ENCODE measurements at places on chromosomes 6 and 20.
A peak's percentile ranks its signal among the peaks of the same experiment; 100 is the strongest.

DNA sequence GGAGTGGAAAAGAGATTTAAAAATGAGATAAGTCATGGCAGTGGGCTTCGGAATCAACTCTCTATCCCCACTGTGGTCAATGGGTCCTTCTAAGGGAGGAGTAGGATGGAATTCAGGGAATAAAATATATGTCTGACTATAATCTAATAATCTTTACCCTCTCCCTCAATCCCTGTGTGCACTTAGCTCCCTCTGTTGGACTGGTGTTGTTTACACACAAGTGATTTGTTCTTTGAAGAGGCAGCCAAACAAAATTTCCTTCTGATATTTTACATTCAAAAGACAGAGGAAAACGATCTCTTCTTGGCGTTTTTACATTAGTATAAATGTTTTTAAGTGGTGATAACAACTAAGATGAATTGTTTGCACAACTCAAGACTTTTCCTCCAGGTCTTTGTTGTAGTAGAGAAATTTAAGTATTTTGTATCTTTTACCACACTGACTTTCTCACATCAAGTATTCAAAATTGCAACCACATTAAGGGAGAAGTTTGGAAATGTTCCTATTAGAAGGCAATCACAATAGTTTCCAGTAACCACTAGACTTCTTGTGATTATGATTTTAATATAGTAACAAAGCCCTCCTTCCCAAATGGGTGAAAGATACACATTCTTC, 317.8 kb downstream of the CENPW start:
- peak; percentile 76 for DNase-seq

DNA sequence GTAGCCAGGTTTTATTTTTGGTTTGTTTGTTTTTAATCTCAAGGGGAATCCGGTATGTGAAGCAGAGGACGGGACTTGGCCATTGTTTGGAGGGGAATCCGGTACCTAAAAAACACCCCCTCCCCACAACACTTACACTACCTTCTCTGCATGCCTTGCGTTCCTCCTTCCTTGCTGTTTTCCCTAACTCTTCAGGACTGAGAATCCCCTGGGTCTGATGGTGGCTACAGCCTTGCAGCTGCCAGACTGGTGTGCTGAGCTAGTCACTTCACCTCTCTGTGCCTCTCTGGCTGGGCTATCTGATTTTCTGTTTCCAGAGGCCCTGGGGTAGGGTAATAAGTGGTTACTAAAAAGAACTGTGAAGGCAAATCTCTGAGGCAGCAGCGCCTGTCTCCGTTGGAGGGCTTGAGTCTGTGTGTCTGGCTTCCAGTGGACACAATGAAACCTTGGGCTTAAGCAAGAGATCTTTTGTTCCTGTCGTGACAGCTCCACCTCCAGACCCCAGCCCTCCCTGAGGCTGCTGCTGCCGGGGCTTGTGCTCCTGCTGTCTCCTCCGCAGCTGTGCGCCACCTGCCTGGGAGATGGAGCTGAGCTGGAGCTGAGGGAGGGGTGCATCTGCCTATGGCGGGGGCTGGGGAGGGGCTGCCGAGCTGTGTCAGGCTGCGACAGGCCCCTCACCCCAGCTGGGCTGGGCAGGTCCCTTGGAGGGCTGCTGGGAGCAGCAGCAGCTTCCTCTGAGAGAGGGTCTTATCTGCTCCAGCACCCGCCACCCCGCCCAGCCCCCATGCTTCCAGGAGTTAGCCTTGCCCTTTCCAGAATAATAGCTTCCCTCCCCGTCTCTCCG, 65.8 kb upstream of the CCDC167 start:
- DNase-seq = no peak

GRCh38 chr6:170403451-170403850, 96.9 kb downstream of the FAM120B start:
- DNase-seq = peak; percentile 57

DNA sequence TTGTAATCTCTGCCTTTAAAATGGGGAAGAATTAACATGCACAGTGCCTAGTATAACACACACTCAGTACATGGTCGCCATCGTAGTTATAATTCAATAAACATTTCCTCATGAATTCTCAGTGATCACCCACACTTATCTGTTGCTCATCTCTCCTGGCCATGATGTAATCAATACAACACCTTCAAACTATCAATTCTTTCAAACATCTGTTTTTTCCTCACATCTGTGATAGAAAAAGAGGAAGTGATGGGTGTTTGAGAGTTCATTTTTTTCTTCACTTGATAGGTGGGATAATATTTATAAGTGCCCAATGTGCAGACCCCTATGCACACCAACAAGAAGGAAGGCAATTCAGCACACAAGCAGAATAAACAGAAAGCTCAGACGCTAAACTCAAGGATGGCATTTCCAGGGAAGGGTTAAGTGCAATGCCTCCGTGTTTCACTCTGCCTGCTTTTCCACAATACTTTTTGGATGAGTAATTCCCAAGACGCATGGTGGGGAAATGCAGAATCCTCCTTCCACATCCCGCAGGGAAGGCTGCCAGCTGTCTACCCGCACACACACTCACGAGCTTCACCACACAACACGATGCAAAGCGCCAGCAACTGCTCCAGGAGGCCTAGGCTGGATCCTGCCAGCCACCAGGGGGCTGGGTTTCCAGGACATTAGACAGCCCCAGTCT, 100.3 kb downstream of the GMPR start:
- peak; percentile 96 for DNase-seq

DNA sequence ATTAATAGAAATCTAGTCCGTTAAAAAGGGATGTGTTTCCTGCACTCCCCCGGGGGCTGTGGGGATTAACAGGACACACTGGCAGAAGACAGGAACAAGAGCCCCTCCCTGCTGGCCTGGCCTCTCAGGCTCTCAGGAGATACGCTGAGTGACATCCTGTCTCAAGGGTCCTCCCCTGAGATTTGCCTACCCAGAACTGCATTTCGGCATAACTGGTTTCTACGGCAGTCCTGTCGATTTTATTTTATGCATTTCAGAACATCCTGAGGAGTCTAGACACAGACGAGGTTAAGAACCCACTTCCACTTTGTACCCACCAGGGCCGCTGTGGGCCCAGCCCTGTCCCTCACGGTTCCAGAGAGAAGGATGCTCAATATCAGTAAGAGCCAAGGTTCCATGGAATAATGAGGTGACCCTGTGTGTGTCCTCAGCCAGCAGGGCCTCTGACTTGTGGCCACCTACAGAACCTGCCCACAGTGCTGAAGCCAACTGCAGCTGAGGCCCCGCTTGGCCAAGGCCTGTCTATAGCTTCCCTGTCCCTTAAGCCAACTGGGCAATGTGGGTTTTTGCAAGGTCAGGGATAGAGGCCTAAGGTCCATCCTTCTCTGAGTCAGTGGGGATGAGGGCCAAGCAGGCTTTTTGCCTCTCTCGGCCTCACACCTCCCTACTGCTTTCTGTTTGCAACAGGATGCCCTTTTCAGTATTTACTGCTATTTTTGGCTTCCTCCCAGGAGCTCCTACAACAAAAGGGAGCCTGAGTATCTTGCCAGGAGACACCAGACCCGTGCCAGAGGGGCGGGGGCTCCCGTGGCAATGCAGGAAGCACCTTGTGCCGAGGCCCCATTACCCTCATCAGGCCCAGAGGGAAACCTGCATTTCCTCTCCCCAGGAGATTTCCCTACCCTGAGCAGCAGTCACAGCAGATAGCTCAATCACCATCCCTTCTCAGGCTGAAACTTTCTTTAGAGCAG, 14.7 kb downstream of the UQCC2 start:
- peak; percentile 73 for DNase-seq

- DNase-seq = no peak
Observed at GRCh38 chr6:87945181-87945580, 102.5 kb upstream of the SPACA1 start.

DNA sequence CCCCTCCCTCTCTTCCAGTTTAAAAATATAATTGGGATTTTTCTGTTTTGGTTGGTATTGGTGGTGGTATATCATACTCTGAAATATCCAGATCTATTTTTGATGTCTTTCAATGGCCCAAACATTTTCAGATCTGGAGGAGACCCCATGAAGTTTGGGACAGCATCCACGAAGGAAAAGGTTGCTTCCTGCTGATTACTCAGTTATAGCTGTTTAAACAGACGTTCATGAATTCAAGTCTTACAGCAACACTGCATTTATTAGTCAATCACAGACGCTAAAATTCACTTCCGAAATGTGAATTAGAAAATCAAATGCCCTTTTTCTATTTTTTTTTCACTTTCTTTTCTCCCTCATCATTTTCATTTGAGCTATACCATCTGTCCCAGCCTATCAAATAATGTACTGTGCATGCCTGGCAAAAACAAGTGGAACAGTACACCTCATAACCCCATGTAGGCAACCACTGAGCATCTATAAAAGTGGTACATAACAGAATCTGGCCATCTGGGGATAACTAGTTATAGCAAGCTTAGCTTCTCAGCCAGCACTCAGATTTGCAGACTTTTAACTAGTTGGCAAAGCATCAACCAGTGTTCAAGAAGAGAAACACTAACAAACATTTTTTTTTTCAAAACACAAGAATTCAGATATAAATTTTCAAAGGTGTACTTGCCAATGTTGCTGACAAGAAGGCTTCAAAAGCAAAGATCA, 124.5 kb downstream of the HIVEP2 start:
- no peak for DNase-seq

DNA sequence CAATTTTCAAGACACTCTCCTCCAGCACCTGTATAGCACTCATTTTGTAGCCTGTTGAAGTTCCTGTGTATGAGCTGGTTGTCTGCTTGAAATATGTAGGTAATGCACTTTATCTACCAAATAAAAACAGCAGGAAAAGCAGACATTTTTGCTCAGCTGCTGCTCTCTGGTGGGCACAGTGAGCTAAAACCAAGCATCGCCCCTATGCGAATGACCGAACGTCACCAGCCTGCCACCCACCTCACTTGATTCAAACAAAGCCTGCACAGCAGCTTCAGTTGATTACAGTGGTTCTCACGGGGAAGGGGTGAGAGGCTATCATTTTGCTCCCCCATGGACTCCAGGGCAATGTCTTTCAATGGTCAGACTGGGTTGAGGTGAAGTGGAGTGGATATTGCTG, 185.7 kb downstream of the SASH1 start:
- DNase-seq = peak; percentile 46

DNA sequence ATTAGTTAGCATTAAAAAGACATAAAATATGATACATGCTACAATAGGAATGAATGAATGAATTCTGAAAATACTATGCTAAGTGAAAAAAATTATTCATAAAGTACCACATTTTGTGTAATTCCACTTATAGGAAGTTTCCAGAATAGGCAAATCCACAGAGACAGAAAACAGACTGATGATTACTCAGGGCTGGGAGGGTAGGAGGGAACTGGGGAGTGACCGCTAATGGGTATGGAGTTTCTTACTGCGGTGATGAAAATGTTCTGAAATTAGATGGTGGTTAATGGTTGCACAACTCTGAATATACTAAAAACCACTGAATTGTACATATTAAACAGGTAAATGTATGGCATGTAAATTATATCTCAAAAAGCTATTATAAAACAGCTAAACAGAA, 22.6 kb downstream of the FERMT1 start:
- no peak for DNase-seq

DNA sequence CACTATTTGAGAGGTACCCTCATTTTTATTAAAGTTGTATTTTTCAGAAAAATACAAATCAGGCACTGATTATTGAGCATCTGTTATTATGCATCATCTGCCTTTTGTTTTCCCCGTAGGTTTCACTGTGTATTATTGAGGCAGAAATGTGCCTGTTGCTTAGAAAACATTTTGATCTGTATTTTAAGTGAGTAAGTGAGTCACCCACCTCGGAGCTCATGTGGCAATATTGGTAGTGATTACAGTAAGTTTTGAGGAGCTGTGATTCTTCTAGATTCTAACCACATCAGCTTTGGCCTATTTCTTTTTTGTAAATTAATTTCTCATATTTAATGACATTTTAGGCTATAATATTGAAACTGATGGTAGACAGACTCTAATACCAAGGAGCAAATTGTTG, 59.6 kb upstream of the LAMP5 start:
- DNase-seq = peak; percentile 14

DNA sequence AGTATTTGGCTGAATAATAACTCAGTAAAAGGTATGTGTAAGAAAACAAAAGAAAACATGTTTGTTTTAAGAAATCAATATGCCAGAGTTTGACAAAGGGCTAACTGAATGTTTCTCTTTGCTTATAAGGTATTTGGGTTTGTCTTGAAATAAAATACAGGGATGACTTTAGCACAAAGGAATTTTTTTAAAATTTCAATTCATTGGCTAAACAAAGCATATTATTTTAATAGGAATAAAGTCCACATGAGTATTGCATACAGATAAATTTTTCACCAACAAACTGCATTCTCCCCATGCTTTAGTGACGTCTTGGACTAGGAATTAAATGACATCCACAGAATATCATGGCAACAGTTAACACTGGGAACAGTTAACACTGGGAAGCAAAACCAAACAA, 480.0 kb upstream of the JAG1 start:
- peak; percentile 49 for DNase-seq

DNA sequence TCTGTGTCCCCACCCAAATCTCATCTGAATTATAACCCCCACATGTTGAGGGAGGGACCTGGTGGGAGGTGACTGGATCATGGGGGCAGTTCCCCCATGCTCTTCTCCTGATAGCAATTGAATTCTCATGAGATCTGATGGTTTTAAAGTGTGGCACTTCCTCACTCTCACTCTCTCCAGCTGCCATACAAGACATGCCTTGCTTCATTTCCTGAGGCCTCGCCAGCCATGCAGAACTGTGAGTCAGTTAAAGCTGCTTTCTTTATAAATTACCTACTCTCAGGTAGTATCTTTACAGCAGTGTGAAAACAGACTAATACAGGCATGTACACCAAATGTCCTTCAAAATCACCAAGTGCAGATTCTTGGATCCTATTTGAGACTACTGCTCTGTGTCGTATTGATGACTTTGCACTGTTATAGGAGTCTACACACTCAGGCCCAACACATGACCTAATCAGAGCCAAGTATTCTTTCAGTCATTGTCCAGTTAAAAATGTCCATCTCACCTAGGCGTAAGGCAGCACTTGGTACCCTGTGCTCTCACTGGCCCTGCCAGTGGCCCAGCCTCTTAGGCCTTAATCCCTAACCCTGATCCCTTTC, 52.8 kb upstream of the UST start:
- no peak for DNase-seq
